Stimulated activated CD8-positive, alpha-beta memory T cell treated with anti-CD3 and anti-CD28 coated beads, Interleukin-2, amount 100 ng/mL, for 1 hour (primary cell): ENCODE measurements at places on chromosomes 3 and 15.

DNA sequence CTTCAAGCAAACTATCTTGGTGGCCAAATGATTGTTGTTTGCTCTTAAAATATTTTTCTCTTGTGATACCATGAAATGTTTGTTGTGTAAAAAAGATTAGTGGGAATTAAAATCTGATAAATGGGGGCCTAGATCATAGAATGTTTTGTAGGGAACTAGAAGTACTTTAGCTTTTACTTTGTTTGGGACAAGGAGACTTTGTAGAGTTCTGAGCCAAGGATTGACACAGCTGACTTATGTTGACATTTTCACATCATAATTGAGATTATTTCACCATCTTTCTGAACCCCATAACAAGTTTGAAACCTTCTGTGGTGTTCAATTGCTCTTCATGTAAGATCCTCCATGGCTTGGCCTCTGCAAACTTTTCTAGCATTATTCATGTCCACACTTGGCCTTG is 235.4 kb downstream of the NLGN1 start:
- DNase-seq, result no peak

DNA sequence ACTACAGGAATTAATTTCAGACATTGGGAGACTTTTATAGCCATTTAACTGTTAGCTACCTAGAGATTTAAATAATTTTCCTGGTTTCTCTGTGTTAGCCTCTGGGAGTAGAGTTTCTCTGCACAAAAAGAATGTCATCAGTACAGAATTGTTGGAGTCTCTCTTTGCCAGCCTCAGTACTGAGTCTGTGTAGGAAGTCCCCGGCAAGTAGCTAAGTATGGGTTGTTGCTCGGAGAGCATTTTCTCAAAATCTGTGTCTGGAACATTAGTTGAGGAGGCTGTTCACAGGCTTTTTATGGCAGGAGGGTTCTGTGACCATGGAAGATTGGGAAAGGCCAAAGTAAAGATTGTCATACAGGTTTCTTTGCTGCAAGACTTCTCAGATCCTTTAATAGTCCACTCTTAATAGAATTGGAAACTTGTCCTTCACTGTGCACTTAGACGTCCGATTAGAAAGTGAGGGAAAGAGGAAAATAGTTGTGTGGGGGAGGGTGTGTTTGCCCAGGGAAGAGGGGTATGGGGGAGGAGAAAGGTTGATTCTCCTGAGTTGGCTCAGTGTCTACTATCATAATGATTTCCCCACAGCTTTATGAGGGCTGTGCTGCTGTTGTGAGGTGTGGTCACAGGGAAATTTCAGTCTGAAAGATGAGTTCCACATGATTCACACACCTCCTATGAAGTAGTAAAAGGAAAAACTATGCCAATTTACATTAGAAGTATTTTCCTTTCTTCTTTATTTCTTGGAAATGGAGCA is 207.1 kb downstream of the PTPRG start:
- no peak for DNase-seq

- DNase-seq, result no peak
Measured at GRCh38 chr15:73717802-73718201, 33.6 kb downstream of the CD276 start.

DNA sequence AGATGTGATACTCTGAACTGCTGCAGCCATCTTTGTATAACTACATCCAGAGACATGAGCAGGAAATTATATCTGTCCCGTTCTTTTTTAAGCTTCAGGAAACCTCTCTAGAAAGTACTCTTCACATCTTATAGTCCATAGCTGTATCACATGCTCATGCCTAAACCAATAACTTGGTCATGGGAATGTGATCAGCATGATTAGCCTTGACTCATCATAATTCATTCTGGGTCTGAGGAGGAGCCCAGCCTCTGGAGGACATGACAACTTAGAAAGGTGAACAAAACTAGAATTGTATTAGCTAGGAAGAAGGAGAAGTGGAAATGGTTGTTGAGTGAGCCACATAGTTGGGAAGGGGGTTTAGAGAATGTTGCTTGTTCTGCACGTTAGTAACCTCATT is 12.9 kb downstream of the PPM1L start:
- no peak for DNase-seq

DNA sequence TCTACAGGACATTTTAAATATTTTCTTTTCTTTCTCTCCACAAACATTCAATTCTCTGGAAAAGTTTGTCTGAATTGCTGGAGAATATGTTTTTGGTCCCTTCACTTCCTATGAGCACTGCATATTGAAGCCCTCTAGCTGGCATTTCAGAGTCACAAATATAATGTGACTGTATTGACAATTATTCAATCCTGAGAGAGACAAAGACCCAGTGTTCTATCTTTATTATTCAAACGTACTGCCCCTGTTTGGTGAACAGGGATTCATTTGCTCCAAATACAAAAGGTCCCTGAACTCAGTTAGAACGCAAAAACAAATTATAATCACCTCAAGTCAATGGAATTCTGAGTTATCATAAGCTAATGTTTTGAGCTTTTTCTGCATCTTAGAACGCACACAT is 173.1 kb upstream of the CDIN1 start:
- no peak for DNase-seq

- no peak for DNase-seq
Measured at GRCh38 chr15:89436560-89437311, 59.6 kb downstream of the RHCG start.

DNA sequence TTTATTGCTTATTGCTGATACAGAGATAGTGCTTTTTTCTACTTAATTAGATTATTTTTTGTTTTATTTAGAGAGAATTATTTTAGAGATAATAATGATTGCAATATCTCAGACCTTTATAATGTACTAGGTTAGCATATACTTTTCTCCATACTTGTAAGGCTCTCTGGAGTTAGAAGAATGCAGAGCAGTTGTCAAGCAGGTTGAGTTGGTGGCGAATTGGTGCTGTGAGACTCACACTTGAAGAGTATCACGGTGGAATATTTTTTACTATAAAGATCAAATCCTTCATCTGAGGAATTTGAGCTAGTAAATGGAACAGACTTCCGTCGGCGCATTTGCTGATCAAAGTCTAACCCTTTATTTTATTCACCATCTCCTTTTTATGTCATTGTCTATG is 47.3 kb upstream of the MDFIC2 start:
- no peak for DNase-seq

DNA sequence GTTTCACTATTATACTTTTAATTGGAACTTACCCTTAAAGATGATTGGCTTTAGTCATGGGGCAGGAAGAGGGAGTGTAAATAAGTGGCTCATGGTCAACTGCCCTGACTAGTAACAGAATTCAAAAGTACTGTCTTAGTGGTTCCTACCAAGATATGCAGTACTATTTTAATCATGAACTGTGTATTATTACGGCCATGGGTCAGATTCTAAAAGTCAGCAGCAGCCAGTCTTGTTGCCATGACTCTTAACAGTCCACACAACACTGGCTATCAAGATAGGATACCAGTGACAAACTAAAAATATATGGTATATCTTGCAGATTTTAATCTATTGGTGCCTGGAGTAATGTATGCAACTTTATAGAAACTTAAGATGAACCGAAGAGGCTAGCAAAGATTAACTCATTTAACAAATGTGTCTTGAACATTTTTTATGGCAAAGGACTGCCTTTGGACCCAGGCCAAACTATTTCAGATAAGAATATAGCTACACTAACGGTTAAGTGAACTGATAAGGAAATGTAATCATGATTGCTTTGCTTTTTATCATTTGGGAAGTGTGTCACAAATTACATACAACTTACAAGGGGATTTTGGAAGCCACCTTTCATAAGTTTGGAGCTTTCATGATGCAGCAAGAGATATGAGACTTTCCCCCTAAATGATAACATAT is 163.7 kb downstream of the TCF12 start:
- DNase-seq, result no peak

DNA sequence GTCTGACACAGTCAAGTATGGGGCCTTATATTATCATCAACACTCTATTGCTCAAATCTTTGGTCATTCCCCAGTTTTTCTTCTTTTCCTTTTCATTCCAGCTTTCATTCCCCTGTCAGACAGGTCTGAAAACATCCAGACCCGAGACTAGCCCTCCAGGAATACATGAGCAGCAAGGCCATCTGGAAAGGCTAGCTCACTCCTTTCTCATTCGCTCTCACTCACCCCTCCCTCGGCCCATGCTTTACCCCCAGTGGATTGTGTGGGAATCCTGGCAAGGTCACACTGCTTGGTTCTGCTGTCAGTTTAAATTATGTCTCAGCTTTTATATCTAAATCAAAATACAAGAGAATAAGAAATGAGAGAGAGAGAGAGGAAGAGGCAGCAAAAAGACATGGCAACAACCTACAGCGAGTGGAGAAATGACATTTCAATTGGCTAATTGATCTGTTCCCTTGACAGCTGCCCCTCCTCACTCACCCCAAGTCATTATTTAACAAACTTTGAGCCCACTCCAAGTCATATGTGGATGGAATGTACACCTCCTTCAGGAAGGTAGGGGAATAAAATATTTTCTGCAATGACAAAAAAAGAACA is 962.2 kb downstream of the TUSC7 start:
- DNase-seq, result no peak

- no peak for DNase-seq
Measured at GRCh38 chr3:177307391-177307790, 110.1 kb upstream of the TBL1XR1 start.

DNA sequence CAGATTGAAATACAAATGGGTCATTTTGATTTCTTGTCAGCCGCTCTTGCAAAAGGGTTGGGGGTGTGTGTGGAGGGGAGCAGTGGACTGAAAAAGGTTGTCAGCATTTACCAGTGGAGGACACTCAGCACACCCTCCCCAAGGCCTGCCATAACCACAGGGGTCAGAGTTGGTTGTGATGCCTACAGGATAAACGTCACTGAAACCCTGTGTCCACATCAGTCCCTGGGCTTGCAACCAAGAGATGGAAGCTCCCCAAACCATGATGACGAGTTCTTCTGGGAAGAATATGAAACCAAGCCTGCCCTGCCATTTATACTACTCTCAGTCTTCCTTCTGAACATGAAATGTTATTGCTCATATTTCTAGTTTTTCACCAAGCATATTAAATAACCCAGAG is 54.0 kb upstream of the UMPS start:
- no peak for DNase-seq

- DNase-seq, result no peak
Measured at GRCh38 chr15:64961013-64961412, 28.7 kb downstream of the SPG21 start.

- no peak for DNase-seq
Measured at GRCh38 chr15:35622641-35623340, 76.8 kb upstream of the DPH6 start.

DNA sequence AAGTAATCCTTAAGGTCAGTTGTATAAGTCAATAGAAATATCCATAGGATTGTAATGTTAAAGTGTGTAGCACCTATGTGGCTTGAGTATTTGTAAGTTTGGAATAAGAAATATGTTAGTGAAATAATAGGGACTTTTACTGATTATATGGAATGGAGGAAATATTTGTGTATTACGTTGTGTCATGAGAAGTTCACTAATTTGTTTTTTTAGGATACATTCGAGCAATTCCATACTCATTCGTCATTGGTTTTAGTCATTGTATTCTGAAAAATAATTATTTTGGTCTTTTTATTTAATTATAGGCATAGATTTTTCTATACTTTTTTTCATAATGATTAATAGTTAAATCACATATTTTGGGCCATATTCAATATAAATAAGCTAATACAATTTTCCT is 21.0 kb downstream of the MBNL1 start:
- DNase-seq, result no peak

GRCh38 chr3:107813026-107813425 is 277.8 kb downstream of the CD47 start:
- no peak for DNase-seq

DNA sequence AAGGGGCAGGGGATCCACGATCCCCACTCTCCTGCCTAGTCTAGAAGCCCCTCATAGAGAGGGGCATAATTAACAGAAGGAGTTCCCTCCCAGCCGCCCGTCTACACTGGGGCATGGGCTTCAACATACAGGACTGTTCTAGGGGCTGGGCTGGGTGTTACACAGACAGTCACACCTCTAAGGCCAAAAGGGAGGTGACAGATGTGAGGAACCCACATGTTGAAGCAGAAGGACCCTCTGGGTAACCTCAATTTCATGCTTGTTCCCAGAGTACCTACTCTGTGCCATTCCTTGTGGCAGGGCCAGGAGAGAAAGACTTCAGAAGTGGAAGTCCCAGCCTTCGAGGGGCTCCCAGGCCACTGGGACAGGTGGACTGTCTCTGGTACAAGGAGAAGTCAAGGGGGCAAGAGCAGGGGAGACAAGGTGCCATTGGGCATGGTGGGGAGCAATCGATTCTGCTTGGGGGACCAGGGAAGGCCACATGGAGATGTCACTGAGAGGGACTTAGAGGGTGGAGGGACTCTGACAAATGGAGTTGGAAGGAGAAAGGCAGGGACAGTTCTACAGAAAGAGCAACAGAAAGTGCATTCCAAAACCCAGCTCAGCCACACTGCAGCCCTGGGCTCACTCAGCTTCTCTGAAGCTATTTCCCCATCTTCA is 71.3 kb downstream of the CPN2 start:
- no peak for DNase-seq

DNA sequence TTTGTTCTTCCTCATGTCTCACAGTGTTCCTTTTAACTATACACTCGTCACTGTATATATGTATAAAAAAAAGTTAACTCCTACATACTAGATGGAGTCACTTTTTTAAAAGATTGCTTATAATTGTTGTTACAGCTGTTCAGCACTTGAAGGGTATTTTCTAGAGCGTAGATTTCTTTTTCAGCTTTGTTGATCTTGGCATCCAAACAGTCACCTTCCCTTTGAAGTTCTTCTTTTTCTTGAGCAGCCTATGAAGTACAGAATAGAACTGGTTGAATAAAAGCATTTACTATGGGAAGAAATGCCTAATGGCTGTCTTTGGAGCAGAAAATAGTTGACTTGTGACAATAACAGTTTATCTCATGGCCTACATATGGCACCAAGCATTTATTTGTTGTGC is 17.8 kb downstream of the TTC14 start:
- DNase-seq, result no peak

- no peak for DNase-seq
Measured at GRCh38 chr15:34700891-34701427, 53.8 kb downstream of the GJD2 start.

- DNase-seq, result no peak
Measured at GRCh38 chr15:99718421-99718820, 14.8 kb downstream of the LYSMD4 start.

GRCh38 chr3:192409838-192410683 is 317.3 kb downstream of the FGF12 start:
- DNase-seq, result no peak

DNA sequence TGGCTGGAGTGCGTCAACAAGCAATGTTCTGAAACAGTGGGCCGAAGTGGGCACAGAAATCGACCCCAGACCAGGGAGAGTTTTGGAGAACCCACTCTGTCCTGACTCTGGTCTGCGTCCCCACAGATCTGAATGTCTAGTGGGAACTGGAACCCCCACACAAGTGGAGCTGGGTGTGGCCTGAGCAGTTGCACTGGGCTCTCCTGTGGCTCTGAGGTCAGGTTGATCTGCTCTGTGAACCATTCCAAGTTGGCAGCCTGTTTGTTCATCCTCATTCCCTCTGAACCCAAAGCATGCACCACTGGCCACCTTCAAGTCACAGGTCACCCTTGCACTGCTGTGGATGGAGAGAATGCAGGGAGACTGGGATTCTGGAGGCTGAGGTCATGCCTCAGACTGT is 60.5 kb downstream of the STARD5 start:
- DNase-seq, result no peak
